ENCODE measurements at places on chromosomes 7 and 10.

DNA sequence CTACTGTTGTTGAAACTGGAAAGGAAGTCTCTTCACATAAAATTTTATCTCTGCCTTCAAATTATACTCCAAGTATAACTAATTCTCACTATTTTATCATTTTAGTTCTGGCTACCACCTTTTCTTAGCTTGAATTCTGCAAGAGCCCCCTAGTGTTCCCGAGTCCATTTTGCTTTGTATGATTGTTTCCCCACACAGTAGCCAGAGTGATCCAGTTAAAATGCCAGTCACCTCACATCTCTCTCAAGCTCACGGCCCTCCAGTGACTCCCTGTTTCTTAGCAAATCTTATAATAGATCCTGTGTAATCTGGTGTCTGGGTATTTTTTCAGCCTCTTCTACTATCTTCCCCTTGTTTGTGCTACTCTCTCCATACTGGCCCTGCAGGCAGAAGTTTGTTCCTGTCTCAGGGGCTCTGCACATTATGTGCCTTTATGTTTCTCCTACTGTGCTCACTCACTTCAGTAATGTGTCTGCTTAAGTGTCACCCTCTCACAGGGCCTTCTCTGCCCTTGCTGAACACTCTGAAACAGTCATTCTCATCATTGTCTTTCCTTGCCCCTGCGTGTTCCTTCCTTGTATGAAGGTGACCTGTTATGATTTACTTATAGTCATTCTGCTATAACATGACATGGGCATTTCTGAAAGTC is 8.9 kb downstream of the WAC start:
- no peak for DNase-seq

DNA sequence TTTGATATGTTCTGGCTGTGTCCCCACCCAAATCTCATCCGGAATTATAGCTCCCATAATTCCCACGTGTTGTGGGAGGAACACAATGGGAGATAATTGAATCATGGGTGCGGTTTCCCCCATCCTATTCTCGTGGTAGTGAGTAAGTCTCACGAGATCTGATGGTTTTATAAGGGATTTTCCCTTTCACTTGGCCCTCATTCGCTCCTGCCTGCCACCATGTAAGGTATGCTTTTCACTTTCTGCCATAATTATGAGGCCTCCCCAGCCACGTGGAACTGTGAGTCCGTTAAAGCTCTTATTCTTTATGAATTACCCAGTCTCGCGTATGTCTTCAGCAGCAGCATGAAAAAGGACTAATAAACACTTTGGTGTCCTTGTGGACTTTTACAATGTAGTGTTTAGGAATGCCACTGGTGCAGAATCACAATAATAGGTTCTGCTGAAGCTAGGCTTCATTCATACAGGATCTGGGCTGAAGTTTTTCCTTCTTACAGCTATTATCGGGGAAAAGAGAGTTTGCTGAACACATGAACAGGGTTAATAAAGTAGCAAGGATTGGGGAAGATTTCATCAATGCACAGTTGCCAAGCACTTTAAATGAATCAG is 74.3 kb downstream of the CPED1 start:
- DNase-seq: no peak

GRCh38 chr7:30212701-30213111 is 71.7 kb upstream of the ZNRF2 start:
- DNase-seq: no peak

DNA sequence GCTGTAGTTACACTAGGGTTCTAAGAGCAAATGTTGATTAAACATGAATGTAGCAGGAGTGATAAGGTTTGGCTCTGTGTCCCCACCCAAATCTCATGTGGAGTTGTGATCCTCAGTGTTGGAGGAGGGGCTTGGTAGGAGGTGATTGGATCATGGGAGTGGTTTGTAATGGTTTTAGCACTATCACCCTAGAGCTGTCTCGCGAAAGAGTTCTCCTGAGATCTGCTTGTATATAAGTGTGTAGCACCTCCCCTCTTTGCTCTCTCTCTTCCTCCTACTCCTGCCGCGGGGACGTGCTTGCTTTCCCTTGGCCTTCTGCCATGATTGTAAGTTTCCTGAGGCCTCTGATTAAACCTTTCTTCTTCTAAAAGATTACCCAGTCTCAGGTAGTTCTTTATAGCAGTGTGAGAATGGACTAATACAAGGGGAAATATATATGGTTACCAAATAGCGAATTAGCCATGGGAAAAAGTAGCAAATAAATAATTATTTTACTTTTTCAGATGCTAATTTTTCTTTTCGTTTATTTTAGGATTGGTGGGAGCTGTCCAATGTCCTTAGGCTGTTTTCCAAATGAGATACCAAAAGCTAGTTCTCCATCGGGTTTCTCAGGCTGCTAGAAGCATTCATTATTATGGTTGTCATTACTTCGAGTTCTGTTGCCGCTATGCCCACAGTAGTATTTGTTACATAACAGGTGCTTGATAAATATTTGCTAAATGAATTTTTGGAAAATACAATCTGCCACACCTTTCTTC is 58.7 kb downstream of the PTEN start:
- DNase-seq: no peak

DNA sequence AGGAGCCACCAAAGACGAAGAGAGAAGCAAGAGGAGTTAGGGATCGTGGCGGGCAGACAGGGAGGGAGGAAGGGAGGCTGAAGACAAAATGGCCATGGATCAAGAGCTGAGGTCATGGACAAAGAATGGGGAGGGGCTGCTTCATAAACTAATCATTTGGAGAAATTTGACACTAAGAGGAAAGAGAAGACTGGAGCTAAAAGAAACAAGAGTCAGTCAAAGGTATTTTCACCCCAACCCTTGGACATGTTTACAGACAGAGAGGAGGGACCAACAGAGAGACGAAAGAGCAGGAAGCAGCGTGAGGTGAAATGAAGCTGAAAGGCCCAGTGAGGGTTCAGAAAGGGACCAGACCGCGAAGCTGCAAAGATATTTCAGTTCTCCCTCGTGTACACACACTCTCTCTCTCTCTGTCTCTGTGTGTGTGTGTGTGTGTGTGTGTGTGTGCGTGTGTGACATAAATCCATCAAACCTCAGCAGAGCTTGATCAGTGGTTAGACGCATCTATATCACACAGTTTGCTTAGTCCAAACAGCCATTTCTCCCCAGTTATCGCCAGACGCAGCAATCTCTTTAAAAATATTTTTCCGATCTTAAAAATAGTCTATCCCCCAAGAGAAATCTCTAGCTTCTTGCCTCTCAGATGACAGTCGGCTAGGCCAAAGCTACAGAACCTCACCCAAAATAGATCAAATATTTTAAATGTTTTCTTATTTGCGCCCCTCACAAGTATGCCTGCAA is 12.5 kb upstream of the CALD1 start:
- no peak for DNase-seq

DNA sequence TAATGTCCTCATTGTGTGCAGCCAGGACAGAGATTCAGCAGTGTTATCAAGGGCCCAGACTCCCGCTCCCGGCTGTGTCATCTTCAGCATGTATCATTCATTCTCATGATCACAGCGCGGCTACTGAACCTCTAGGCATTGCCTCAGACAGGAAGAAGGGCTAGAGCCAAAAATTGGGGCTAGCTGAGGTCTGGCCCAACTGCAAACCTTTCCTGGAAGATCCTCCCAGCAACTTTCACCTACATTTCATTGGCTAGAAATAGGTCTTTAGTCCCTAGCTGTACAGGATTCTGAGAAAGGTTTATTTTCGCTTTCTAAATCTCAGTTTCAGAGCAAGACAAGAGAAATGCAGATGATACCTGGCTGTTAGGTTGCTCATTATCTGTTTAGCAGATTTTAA is 81.9 kb downstream of the CREM start:
- DNase-seq: no peak

Data from activated naive CD4-positive, alpha-beta T cell (primary cell).